ENCODE measurements at places on chromosomes 4 and X. TPM values are rescaled to one million over a fixed set of nuclear protein-coding genes. Genes with fewer than 3 reads are reported as not detected.

CMC4 gene
- 4.7 TPM for total RNA-seq

SH3BGRL gene
- total RNA-seq: 86.5 TPM

CA5B gene
- total RNA-seq: 5.2 TPM

PABPC5 gene
- total RNA-seq: 8.9 TPM

PABPC1L2B gene
- total RNA-seq: not detected

AADAT gene
- total RNA-seq: 30.5 TPM

CCDC120 gene
- 3.0 TPM for total RNA-seq

PAGE2 gene
- total RNA-seq: not detected

GLRA2 gene
- 86.8 TPM for total RNA-seq

BMP3 gene
- total RNA-seq: 4.4 TPM

KLHL2 gene
- total RNA-seq: 51.6 TPM

GK gene
- total RNA-seq: 5.9 TPM

GNPDA2 gene
- 26.6 TPM for total RNA-seq

PDCL2 gene
- not detected for total RNA-seq

PRDM5 gene
- total RNA-seq: 11.8 TPM

EFNB1 gene
- 19.4 TPM for total RNA-seq

CHIC1 gene
- 12.0 TPM for total RNA-seq

PCDH7 gene
- total RNA-seq: 35.2 TPM

FGF2 gene
- total RNA-seq: 9.1 TPM

GC gene
- total RNA-seq: not detected

TEX28 gene
- not detected for total RNA-seq

GPRASP1 gene
- 30.0 TPM for total RNA-seq

COPS4 gene
- total RNA-seq: 106 TPM

PTTG2 gene
- total RNA-seq: not detected

PAGE4 gene
- not detected for total RNA-seq

PRRG3 gene
- total RNA-seq: 6.1 TPM

PPAT gene
- total RNA-seq: 13.5 TPM

DGKK gene
- 0.49 TPM for total RNA-seq

XPNPEP2 gene
- total RNA-seq: under 0.01 TPM

AMBN gene
- 0.25 TPM for total RNA-seq

PPP4R3C gene
- not detected for total RNA-seq

ODAPH gene
- total RNA-seq: not detected

PRICKLE3 gene
- 0.74 TPM for total RNA-seq

CT47B1 gene
- total RNA-seq: not detected

TCEANC gene
- total RNA-seq: 9.3 TPM

CLDN34 gene
- total RNA-seq: not detected

GYPE gene
- 0.25 TPM for total RNA-seq

HSD17B10 gene
- 22.1 TPM for total RNA-seq

PGAM4 gene
- total RNA-seq: not detected

LYAR gene
- 6.4 TPM for total RNA-seq

STPG2 gene
- total RNA-seq: 3.7 TPM

TMEM154 gene
- 0.25 TPM for total RNA-seq
